ENCODE measurements at places on chromosomes 2 and 18. TPM values are rescaled to one million over a fixed set of nuclear protein-coding genes. Genes with fewer than 3 reads are reported as not detected.

The RNU2-63P gene
- 6.6 TPM for total RNA-seq

The UGT1A3 gene
- total RNA-seq, result not detected

The LIPG gene
- 11.8 TPM for total RNA-seq

The NT5DC4 gene
- total RNA-seq, result not detected

The BAZ2B gene
- 46.3 TPM for total RNA-seq

The UGT1A10 gene
- total RNA-seq, result not detected

The SEMA4C gene
- total RNA-seq, result 67.3 TPM

The TMEM37 gene
- 11.0 TPM for total RNA-seq

The GNAL gene
- total RNA-seq, result 18.2 TPM

DNA sequence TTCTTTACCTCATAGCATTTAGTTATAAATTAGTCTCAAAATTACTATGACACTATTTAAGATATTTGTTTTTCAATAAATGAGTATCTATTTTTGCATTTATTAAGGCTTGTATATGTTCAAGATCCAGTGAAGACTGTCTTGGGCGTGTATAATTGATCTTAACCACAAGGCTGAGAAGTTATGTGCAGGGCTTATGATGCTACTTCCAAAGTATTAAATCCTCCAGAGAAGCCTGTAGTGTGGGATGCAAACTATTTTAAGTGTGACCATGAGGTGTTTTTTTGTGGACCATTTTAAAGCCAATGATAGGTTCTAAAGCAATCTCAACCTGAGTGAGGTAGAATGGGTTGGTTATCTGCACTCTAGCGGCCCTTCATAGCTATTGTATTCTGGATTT is 219.9 kb downstream of the ZNF407 start:
- DNase-seq, result no peak

GRCh38 chr18:74377776-74378175 is 62.1 kb downstream of the C18orf63 start:
- DNase-seq, result no peak

GRCh38 chr2:26685341-26685740 is 7.2 kb upstream of the KCNK3 start:
- no peak for DNase-seq

GRCh38 chr2:905833-906140 is 44.9 kb upstream of the SNTG2 start:
- no peak for DNase-seq

GRCh38 chr2:44671916-44672315 is 269.6 kb upstream of the SIX3 start:
- DNase-seq, result no peak

DNA sequence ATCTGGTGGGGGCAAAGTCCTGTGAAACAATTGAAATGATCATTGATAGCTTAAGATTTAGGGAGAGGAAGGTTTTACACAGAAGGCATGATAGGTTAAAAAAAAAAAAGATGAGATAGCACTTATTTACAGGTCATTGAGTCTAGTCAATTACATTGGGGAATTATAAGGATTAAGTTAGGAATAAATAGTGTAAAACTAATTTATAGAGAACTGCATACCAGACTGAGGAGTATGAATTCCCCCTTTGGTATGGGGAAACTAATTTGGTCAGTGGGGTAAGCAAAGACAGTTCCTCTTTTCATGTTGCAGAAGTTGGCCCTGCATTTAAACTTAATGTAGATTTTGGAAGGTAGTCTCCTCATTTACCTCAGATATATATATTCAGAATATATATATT is 10.8 kb downstream of the GLS start:
- DNase-seq, result no peak

DNA sequence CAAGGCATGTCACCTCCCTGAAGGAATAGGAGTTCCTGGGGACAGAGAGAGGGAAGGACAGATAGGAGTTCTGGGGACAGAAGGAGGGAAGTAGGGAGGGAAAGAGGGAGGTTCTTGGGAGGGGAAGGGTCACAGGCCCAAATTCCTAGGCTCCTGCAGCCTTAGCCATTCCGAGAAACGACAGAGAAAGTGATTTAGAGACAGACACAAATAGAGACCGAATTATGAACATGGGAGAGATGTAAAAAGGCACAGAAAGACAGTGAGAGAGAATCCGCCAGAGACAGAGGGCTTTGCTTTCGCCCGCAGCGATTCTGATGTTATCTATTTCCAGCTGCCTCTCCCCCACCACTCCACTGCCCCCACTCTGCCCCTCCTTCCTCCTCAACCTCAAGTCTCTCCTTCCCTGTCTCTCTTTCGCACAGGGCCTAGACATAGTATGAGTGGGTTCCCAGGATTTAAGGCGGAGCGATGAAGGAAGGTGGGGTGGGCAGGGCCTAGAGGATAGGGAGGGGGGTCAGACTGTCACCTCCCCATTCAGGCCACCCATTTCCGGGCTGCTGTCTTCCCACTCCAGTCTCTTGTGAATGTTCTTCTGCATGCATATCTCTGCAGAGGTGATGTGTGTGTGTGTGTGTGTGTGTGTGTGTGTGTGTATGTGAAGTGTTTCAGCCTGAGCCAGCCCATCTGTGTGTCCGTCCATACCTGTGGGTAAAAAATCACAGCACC is 3.3 kb upstream of the WNT6 start:
- no peak for DNase-seq

DNA sequence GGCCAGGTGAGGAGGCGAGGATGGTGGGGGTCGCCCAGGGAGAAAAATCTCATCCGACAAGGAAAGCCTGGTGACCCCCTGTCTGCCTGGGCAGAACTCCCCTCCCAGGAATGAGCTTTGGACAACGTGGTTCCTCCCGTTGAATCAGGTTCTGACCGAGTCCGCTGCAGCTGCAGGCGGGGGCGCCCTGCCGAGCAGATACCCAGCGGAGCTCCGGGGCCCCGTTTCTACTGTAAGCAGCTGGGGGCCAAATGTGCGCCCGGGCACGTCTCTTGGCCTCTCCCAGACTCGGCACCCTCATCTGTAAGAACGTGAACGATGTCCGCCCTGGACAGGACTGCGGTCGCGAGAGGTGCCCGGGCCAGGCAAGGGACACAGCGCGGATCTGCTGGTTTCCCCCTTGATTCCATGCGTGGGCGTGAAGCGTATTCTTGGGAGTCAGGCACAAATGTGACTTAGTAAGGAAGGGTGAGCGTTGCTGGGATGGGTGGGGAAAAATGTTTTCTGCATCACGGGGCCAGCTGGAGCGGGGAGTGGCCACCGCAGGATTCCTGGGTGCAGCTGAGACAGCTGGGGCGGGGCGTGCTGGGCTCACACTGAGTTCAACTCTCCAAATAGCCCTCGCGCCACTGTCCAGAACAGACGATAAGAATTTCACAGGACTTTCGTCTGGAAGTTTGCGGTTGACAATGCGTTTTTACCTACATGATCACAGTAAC is 20.2 kb upstream of the TUBB6 start:
- no peak for DNase-seq

DNA sequence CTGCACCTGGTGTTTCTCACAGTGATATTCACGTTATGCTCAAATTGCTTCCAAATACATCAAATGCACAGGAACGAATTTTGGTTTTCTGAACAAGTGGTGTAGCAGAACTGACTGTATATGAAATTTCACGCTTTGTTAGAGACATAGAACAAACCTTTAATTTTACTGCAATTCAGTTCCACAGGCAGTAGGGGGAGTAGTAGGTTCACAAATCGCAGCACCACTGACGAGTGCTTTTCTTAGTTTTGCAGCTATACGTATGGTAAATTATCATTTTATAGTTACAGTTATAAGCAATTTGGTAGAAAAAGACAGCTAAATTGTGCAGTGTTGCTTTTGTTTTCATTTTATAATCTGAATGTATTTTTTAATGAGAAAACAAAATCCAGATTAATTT is 113.3 kb downstream of the KIAA1328 start:
- no peak for DNase-seq

- no peak for DNase-seq
Measured at GRCh38 chr2:232410238-232410900, 3.7 kb downstream of the ALPG start.

- DNase-seq, result peak; percentile 57
Measured at GRCh38 chr2:191245869-191246531, 796 bp downstream of the MYO1B start.

DNA sequence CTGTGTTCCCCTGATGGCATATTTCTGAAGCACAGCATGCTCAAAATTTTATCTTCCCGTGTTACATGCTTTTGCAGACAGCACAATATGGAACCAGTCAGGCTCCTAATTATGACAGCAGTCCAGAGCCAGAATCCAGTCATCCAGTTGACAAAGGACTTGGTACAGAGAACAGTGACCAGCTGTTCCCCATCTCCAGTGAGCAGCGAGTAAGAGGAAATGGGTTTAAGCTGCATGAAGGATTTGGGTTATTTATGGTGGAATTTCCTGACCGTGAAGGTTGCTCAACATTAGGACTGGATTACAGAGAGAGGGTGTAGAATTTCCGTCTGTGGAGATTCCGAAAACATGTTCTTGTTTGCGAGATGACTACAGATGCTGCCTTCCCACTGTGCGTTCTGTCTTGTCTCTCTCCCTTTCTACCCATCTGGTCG is 24.4 kb downstream of the SGPP2 start:
- DNase-seq, result no peak

- no peak for DNase-seq
Measured at GRCh38 chr18:28112056-28112470, 64.9 kb downstream of the CDH2 start.

- DNase-seq, result peak; percentile 42
Measured at GRCh38 chr2:176120364-176121189, 1.9 kb upstream of the HOXD9 start.

GRCh38 chr18:26477828-26478466 is 70.4 kb downstream of the KCTD1 start:
- no peak for DNase-seq

- DNase-seq, result no peak
Measured at GRCh38 chr2:188091220-188091619, 200.5 kb upstream of the GULP1 start.

GRCh38 chr2:32706815-32707579 is 79.1 kb downstream of the TTC27 start:
- DNase-seq, result no peak

DNA sequence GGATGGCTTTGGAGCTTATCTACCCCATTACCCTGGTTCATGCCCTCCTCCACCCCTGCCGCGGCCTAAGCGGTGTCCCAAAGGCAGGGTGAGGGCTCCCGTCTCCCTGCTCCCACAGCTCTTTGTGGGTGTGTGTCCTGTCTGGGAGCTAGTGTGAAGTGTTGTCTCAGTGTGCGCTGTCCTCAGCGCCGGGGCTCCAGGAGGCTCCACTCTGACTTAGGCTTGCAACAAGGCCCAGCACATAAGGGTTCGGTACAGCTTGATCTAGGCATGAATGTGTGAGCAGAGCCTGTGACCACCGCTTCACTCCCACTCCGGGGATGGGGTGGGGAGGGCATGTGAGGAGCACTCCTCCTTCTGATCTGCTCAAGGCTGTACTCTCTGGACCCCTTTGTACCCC is 1.2 kb downstream of the MC2R start:
- DNase-seq, result no peak

- no peak for DNase-seq
Measured at GRCh38 chr2:190854726-190855125, 25.9 kb upstream of the GLS start.

DNA sequence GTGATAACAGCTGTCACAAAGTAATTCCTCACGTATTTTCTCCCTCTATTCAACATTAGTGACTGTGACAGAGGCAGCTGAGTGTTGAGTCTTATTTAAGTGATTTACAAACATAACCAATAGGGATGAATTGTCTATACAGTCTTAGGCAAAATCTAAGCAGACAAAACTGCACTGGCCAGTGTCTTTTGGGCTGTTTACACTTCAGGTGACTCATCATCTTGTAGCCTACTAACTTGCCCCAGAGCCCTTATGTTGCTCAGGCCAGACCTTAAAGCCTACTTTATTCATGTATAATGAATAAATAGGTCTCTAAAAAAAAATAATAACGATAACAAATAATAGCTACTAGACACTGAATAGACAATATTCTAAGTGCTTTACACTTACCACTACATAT is 17.2 kb downstream of the THOC1 start:
- no peak for DNase-seq

GRCh38 chr2:75751824-75752468 is 41.2 kb upstream of the GCFC2 start:
- no peak for DNase-seq

DNA sequence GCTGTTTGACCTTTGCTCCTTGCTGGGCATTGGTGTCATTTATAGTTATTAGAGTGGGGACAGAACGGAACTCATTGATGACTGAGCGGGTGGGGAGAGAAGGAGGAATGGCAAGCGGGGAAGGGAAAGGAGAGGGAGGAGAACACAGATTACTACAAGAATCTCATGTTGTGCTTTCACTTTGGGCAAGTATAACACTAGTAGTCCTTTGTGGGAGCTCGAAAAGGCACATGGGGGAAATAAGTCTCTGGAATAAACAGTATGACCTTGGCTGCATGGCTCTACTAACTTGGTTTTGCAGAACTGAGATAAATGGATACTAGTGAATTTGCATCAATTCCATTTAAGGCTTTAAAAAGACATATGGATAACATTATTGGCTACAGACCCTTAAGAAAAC is 161.7 kb upstream of the NABP1 start:
- DNase-seq, result no peak

DNA sequence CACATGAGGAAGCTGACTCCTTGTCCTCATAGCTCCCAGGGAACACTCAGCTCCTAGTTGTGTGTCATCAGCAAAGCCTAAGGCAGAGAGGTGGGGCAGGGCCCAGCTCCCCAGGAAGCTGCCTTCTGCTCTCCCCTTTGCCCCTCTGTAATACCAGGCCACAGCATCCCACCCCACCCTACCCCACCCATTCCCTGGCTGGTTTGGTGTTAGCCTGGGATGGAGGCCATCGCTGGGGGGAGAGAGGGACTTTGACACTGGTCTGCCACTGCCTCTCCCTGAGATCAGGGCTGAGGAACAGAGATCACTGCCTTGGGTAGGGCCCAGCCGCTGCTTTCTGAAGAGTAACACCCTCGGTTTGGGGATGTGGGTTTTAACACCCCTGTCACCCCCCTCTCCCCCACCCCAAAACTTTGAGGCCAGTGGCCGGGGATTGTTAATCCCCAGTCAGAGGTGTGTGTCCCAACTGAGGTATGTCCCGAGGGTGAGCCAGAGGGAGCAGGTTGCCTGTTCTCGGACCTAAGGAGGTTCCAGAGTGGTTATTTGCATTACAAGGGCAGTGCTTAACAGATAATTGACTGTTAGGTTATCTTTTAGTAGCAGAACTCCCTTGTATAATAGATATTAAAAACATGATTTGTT is 41.4 kb downstream of the TET3 start:
- no peak for DNase-seq

- DNase-seq, result no peak
Measured at GRCh38 chr2:134669731-134670669, 48.8 kb downstream of the TMEM163 start.

Measured in H1 (cell line).